ENCODE measurements at places on chromosomes 5 and 9.

DNA sequence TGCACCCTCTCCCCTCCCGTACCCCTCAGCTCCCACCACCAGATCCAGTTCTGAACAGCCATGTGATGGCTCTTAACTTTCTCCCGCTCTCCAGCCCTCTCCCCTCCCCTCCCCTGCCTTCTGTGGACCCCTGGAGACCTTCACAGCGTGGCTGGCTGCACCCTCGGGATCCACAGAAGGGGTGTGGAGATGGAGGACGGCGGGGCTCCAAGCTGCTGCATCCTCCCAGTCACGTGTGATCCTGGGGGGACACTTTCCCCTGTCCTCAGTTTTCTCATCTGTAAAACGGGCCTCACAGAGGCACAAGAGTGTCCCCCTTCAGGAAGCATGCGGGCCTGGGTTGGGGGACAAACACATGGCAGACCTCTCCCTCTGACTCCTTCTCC lies 276.0 kb upstream of the MVB12B start:
- no peak for DNase-seq

DNA sequence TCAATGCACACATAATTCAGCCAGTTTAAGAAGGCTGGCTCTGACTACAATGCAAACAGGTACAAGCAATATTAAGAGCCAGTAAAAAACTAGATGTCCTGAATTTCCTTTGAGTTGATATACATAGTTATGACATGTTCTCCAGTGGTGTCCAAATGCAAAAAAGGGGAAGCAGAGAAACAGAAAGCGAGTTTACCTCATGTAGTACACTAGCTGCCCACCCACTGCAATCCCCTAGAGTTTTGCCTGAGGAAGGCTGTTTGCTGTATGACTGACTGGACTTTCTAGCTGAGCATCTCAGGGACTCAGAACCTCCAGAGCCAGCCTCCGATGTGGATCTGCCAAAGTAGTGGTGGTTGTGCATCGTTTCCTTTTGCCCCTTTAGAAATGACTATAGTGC lies 44.8 kb upstream of the SLC1A3 start:
- DNase-seq = no peak

DNA sequence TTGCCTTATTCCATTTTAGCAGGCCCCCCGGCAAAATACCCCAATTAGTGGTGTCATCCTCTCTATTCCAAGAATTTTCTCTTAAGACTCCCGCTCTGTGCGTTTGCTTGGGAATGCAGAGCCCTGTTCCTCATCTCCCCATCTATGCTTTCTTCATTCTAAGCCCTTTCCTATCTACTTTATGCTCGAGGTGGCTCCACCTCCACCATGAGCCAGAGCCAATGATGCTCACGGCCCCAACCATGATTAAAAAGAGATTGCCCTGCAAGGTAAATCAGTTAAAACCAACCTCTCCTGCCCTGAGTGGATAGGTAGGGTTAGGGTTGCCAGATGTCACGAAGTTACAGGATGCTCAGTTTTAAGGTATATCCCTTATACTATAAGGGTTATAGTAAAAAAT lies 677 bp upstream of the TXNDC15 start:
- DNase-seq = peak; percentile 8

GRCh38 chr9:127803507-127804352 lies 1.0 kb downstream of the FPGS start:
- no peak for DNase-seq

- no peak for DNase-seq
Measured at GRCh38 chr5:55932700-55933099, 62.1 kb downstream of the IL6ST start.

DNA sequence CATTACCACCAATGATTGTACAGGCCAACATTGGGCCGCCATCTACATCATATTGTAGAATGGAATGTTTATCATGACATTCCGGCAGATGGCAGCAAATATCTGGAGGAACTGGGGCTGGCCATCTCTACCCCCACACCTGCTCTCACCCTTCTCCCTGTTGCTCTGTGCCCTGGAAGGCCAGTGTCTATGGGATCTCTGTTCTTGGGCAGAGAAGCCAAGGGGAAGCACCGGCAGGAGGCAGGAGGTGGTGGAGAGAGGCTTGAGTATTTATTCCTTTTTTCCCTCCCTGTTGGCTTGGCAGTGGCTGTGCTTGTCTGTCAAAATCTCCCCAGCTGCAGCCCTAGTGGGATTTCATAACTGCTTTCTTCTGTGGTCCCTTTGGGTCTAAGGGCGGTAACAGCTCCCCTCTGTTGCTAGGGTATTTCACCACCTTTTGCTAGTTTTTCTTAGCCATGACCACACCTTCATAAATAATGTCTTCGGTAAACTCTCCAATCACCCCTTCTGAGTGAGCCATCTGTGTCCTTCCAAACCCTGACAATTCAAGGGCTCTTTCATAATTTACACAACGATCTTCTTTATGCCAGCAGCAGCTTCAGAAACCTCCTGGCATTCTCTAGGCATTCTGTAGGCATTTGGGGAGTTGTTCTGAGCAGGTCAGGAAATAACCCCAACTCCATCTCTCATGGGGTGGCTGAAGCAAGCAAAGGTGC lies 225.8 kb downstream of the MELK start:
- DNase-seq = no peak

DNA sequence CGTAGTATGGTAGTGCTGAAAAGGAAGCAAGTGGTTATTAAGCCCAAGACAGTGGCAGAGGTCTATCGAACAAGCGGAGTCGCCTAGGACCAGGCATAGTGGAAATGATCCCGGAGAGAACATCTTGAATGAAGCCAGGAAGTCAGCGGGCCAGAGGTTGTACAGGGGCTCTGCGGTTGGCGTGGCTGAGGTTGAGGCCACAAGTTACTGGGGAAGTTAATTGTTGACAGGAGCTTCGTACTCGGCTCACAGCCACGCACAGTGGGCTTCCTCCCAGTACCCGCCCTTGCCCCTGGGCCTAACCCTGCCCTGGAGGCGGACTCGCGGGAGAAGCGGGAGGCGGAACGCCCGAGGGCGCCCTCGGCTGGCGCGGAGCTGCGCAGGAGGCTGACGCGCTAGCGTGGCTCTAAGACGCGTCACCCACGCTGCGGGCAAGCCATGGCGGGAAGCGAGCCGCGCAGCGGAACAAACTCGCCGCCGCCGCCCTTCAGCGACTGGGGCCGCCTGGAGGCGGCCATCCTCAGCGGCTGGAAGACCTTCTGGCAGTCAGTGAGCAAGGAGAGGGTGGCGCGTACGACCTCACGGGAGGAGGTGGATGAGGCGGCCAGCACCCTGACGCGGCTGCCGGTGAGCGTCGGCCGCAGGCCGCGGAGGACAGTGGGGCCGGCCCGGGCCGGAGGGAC lies at the start of gene FBXO4:
FBXO4 (plus strand) TSS at position 410 of the 683 bp plus-strand sequence; CDS start at position 439, 29 bp downstream.
- peak; percentile 86 for DNase-seq

GRCh38 chr9:38067859-38068681 lies 957 bp downstream of the SHB start:
- no peak for DNase-seq

- DNase-seq = no peak
Measured at GRCh38 chr9:89351584-89352300, 33.4 kb downstream of the SECISBP2 start.

DNA sequence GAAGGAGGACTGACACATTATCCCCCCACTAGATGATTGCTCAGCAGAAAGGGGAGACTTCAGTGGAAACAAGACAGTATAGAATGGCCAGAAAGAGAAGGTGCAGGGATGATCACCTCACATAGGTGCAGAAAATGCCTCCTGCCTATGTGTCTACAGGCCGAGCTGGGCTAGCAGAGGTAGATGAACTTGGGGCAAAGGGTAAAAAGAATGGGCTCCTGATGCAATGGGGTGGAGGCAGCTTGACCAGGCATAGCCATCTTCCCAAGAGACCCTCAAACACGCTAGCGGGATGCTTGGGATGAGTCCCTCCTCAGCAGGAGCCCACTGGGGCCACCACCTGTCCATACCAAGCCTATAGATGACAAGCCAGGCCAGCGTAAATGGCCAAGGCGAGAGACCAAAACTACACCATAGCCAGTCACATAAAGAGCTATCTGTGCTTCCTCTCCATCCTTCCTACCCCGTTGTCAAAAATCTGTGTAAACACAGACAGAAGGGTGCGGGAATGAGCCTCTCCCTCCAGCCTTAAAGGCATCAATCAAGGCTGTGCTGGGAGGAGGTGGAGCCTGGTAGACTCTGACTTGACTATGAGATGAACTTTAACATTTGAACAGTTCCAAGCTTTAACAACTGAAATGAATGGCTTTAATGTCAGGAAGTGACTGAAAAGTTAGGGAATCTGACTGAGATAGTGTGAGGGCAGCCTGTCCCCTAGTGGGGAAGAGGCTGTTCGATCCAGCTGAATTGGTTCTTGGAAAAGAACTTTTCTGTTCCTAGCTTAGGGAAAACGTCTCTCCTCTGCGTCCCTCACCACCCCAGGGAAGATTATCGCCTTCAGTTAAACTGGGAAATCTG lies 10.4 kb downstream of the C9orf152 start:
- no peak for DNase-seq

- no peak for DNase-seq
Measured at GRCh38 chr9:8860086-8860485, 1060.5 kb upstream of the DMAC1 start.

- no peak for DNase-seq
Measured at GRCh38 chr5:77558266-77558665, 66.2 kb upstream of the WDR41 start.

DNA sequence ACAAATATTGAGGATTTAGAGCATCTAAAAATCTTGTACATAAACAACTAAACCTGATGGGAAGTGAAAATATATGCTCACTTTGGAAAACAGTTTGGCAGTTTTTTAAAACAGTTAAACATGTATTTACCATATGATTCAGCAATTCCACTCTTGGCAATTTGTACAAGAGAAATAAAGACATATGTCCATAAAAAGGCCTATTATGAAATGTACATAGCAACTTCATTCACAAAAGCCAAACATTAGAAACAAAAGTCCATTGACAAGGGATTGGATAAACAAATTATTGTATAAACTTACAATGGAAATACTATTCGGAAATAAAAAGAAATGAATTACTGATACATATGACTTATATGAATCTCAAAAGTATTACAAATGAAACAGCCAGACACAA lies 196.2 kb upstream of the SLC24A2 start:
- DNase-seq = no peak

- no peak for DNase-seq
Measured at GRCh38 chr9:84862810-84863287, 193.3 kb downstream of the NTRK2 start.

DNA sequence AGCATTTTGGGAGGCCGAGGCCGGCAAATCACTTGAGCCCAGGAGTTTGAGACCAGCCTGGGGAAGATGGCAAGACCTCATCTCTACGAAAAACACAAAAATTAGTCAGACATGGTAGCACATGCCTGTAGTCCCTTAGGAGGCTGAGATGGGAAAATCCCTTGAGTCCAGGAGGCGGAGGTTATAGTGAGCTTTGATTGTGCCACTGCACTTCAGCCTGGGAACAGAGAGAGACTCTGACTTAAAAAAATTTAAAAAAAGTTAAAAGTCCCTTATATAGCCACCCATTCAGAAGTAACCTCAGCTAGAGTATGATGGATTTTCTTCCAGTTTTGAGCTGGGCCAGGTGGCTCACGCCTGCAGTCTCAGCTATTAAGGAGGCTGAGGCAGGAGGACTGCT lies 72.4 kb downstream of the UGCG start:
- no peak for DNase-seq

DNA sequence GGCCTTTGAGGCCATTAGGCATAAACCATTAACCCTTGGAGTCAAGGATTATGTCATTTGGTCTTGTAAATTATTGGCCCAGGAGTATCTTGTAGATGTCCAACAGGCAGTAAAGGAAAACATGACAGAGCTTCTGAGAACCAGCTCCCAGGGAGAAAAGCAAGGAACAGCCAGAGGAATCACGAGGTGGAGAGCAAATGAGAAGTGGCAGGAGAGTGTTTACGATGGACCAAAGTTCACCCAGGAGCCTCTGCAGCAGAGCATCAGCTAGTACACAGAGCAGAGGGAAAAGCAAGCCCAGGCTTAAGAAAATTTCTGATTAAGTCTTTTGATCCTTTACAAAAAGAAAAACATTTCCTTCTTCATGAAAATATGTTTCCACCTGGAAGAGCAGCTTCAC lies 206.2 kb downstream of the NDUFS4 start:
- no peak for DNase-seq

DNA sequence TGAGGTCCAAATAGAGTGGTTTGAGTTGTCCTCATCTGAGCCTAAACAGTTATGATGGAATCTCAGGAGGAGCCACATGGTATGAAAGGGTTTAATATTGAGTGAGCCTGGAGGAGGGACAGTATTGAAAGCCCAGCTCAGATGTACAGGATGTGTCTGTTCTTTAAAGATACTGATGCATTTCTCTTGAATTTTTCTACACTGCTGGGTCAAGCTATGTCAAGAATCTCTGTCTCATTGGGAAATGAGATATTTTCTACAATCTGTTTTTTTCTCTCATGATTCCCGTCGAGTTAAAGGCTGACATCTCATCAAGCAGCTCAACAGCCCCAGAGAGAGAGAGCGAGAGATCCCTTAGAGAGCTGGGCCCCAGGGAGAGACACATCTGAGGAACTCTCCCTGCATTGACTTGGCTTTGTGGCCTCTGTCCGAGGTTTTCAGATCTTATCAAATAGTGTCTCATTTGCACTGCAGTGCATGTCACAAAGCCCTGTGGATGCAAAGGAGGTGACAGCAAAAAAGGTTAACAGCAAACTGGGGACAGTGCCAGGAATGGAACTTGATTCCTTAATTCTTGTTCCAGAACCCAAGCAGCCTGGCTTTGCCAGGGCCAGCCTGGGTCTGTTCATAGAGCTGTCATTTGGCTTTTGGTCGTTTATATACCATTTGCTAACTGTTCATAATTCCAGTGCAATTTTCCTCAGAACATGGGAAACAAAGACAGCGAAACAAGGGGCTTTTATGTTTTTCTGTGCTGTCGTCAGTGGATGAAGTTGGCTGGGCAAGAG lies 19.0 kb upstream of the ACTBL2 start:
- DNase-seq = no peak

GRCh38 chr9:35529161-35529823 lies 39.4 kb downstream of the RUSC2 start:
- no peak for DNase-seq

DNA sequence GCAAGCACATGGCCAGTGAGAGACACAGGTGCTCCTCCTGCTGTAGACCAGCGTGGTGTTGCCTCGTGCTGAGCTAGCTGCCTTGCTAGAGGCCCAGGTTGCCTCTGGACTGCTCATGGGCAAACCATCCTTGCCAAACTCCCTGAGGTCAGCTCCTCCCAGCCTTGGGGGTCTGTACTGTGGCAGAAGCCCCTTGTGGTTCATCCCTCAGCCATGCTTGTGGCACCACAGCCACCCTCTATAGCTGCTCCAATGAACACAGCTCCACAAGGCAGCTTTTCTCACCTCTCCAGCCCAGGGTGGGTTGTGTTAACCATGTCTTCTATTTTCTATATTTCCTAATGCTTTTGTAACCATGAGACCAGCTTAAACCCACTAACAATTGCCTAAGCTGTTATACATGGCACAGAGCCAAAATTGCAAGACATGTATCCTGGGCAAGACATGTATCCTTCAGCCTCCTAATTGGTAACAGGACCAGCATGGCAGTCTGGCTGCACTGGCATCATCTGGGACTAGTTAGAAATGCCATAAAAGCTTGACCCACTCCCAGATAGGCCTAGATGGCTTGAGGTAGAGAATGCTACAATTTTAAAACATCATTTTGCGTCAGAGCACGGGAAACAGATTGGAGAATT lies 183.1 kb upstream of the S1PR3 start:
- no peak for DNase-seq
